Activated T-cell treated with anti-CD3 and anti-CD28 coated beads, Interleukin-2, amount 50 U/mL, for 48 hours (primary cell): ENCODE measurements at places on chromosomes 13 and 19.

DNA sequence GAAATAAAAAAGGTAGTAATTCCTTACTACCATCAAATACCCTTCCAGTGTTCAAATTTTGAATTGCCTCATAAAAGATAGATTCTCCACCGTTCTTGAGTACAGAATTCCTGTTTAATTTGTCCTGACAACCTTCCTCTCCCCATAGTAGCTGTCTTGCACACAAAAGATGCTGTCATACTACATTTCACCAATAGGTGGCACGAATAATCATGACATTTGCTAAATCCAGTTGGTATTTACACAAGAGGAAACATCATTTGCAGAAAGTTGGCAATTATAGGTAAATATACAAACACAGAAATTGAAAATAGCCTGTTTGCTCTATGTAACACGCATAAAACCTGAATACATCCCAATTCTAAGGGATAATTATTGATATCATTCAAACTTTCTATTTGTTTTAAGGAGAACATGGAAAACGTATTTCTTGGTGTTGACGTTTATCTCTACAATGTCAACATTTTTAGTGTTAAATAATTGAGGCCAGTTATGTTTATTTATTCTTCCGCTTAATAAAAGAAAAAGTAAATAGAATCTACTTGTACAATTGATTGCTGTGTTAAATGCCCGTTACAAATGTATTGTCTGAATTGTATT, 58.3 kb upstream of the CLDN10 start:
- no peak for DNase-seq

GRCh38 chr13:38008636-38009035, 139.1 kb upstream of the TRPC4 start:
- no peak for DNase-seq

DNA sequence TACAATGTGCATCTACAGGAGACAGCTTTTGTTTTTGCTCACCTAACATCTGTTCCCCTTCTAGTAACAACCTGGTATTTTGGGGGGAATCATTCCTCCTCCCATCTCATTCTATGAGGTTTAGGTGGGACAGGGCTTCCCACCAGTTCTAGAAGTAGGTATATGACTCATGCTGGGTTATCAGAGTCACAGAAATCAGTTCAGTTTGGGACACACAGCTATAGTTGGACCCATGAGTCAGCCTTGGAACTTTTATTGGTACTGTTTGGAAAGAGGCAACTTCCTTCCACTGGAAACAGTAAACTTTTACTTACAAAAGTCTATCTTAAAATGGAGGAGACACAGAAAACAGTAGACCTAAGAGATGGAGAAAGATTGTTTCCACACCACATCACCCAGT, 185.5 kb downstream of the DNAJC3 start:
- DNase-seq = no peak

DNA sequence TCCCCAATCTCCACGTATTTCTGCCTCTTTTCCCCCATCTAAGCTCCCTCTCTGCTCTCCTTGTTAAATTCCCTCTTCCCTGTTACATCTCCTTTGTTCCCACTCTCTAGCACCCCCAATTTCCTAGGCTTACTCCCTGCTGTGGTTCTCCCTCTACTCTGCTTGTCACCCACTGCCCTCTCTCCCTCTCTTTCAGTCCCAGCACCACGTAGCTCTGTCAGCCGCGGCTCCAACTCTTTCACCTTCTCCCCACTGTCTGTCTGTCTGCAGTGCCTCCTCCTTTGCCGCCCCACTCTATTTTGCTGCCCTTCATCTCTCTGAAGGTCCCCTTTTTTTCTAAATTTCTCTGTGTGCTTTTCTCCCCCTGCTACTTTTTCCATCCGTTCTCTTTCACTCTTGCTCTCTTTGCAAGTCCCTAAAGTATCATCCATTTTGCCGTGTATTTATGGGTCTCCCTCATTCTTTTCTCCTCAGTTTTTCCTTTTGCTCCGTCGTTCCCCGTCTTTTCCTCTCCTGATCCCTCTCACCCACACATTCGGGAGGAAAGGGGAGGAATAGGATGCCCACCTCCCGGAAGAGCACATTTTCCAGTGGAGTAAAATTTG, 937 bp downstream of the ZNF841 start:
- peak; percentile 25 for DNase-seq

- no peak for DNase-seq
These were observed 143.4 kb downstream of the URI1 start for GRCh38 chr19:30085394-30085793.

DNA sequence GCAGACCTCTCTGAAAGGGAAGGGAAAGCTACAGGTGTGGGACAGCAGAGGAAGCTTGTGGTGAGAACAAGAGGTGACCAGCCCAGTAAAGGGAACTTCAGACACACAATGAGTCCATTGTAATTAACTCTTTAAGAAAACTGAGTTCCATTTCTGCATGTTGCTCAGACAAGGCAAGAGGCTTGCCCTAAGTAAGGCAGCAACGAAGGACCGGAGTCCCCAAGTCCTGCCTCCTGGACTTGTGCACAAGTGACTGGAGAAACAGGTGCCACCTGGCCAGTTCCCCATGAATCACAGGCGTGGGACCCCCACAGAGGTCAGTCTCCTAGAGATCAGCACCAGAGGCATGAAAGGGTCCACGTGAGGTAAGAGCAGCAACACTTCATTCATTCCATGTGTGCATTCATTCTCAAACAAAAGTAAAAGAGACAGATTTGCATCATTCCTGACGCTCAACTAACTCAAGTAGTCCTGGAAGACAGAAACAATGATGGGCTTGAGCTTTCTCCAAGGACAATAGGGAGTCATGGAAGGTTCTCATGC, 14.7 kb upstream of the SIGLEC6 start:
- no peak for DNase-seq

DNA sequence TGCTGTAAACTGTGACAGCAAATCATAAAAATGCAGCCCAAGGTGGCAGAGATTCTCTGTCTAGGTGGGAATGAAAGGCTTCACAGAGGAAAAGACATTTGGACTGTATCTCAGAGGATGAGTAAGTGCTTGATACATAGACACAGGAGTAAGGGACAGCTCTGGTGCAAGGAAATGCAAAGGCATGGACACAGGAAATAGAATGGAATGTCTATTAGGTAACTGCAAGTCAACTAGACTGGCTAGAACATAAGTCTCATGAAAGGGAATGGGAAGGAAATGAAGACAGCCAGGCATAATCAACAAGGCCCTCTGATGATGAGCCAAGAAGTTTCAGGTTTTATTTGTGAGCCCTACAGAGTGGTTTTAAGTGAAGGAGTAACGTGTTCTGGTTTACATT, 321.7 kb downstream of the SUCLA2 start:
- no peak for DNase-seq
